ENCODE measurements at places on chromosomes 4 and X.
A peak's percentile ranks its signal among the peaks of the same experiment; 100 is the strongest.

DNA sequence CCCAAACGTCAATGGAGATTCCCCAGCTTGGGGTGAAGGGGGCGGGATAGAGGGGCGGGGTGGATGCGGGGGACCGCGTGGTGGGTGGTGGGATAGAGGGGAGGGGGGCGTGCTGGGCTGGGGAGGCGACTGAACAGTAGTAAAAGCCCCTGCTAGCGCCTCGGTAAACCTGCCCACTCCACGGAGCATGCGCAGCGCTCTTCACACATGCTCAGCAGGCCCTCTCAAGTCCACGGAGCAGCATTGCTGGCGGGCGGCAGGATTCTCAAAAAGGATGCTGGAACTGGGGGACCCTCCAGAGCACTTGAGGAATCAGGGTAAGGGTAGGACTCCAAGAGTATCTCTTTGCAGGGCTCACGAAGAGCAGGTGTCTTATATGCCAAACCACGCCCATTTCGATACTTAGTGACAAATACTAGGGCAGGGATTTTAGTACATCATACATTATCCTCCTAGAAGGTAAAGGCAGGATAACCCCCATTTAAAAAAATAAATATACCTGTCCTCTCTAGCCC, 378 bp upstream of the RPS6KA6 start:
- peak; percentile 70 for DNase-seq

GRCh38 chr4:921830-922331, 10.2 kb downstream of the GAK start:
- DNase-seq, result no peak

GRCh38 chrX:68895341-68895755, 66.5 kb downstream of the EFNB1 start:
- no peak for DNase-seq

- no peak for DNase-seq
Observed at GRCh38 chr4:40388239-40388638, 53.1 kb downstream of the CHRNA9 start.

GRCh38 chrX:20596856-20597255, 330.1 kb upstream of the RPS6KA3 start:
- DNase-seq, result no peak

GRCh38 chrX:38514016-38514854, 47.1 kb upstream of the TSPAN7 start:
- DNase-seq, result no peak
